ENCODE measurements at places on chromosomes 7 and 10. TPM values are rescaled to one million over a fixed set of nuclear protein-coding genes. Genes with fewer than 3 reads are reported as not detected.

DNA sequence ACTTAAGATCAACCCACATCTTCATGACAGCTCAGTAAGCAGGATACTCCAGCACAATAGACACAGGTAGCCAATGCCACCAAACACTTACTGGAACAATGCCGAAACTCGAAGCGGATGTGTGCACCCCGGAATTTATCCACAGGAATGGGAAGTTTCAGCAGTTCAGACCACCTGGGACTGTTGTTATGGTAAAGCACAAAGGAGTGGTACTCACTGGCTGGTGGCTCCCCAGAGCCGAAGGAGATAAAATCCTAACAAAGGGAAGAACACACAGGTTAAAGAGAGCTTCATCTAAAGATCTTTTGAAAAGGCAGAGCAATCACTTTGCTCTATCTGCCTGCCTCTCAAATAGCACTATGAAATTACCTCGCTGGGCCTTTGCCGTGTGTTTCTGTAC is 305.9 kb downstream of the DOCK4 start:
- DNase-seq: no peak

Gene HOXA10
- total RNA-seq: not detected

Gene LHFPL3
- not detected for total RNA-seq

- DNase-seq: no peak
These were observed 80.1 kb upstream of the PDZD8 start for GRCh38 chr10:117455346-117455745.

DNA sequence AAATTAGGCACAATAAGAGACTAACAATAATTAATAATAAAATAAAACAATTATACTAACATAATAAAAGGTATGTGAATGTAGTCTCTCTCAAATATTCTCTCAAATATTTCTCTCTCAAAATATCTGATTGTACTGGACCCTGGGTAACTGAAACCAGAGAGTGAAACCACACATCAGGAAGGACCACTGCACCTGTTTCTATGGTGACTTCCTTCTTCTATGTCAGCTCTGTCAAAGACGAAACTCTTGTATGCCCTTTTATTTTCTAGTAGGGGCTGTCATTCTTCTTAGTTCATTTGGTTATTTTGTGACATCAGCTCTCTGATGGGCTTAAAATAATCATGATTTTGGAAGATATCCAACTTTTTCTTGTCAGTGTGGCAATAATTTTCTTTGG is 428.0 kb upstream of the TPK1 start:
- DNase-seq: no peak

DNA sequence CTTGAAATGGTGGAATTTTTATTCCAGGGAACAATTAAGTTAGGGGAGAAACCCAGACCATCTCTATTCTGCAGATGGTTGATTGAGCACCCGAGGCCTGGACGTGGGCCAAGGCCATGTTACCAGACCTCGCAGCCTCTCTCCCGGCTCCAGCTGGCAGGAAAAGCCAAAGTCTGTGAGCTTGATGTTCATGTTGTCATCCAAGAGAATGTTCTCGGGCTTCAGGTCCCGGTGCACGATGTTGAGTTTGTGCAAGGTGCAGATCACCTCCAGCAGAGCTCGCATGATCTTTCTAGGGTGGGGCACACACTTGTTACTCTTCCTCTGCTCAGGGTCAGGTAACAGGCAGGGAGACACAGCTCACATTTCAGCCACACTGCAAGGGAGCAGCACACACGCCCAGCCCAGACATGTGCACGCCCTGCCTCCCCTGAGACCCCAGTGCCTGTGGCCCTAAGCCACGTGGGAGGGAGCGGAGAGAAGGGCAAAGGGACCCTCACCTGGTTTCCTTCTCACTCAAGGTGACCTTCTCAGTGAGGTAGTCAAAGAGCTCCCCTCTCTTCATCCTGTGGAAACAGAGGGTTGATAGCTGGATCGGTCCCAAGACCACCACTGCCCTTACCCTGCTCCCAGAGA is 9.5 kb downstream of the PHKG1 start:
- no peak for DNase-seq

Gene LRRC18
- total RNA-seq: not detected

- DNase-seq: no peak
These were observed 53.2 kb upstream of the TFEC start for GRCh38 chr7:116083796-116084195.

DNA sequence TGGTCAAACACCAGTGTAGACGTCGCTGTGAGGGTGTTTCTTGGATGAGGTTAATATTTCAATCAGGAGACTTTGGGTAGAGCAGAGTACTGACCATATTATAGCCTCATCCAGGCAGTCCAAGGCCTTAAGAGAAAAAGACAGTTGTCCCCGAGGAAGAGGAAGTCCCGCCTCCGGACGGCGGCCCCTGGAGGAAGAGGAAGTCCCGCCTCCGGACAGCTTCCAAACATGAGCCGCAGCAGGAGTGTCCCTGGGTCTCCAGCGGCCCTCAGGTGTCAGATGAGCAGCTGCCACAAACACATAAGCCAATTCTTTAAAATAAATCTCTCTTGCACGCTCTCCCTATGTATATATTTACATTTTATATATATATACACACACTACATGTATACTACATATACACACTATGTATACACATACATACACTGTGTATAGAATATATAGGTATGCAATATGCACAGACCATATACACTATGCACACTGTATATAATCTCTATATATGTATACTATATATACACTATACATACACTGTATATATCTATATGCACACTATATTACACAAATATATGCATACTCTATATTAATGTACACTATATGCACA is 37.5 kb downstream of the PWWP2B start:
- DNase-seq: no peak

Gene UTF1
- total RNA-seq: not detected

DNA sequence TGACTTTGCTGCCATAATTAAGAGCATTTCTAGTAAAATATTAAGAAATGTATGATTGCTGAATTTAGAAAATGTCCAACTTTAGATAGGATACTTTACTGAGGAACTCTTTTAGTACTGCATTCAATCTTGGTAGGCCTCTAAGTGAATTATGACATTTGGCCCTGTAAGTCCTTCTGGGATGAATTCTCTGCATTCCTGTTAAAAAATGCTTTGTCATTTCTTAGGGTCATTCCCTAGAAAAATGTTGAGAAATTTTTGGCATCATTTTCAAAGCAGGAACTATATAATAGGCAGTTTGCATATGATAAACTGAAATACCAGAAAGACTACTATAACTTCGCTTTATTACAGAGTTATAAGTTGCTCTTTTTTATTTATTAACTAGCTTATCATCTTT is 69.3 kb upstream of the PRR15 start:
- no peak for DNase-seq

Gene CPA2
- total RNA-seq: 85.0 TPM

DNA sequence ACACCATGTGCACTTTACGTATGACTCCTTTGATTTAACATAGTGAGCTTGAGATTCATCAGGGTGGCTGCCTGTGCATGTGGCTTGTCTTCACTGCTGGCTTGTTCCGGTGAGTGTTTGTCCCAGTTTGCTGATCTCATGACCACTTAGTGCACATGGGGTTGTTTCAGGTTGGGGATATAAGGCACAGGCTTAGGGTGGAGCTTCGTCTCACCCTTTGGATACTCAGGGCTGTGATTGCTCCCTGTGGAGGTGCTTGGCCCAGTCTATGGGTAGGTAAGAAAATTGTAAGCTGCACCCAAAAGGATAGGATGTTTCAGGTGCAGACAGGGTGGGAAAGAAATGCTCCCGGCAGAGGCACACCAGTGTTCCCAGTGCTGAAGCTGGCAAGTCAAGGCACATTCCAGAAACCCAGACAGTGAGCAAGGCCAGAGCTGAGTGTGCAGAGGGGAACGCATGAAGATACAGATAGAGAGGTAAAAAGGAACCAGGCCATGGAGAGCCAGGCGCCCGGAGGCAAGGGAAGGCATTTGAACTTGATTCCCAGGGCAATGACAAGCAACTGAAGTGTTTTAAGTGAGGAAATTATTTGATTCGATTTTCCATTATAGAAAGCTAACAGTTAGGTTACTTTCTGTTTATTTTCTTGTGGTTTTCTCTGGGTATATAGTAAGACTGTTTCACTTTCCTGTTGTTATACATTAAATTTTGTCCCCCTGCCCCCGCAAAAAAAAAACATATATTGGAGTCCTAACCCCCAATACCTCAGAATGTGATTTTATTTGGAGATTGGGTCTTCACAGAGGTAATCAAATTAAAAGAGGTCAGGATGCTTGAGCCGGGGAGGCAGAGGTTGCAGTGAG is 289.8 kb upstream of the KLF6 start:
- DNase-seq: no peak
